Mammary microvascular endothelial cell (primary cell): ENCODE measurements at places on chromosomes 4 and X. TPM values are rescaled to one million over a fixed set of nuclear protein-coding genes. Genes with fewer than 3 reads are reported as not detected.

Gene NKX3-2
- total RNA-seq: not detected in 2 replicates

Gene ARHGAP36
- total RNA-seq: not detected in 2 replicates

Gene MAGEA2B
- total RNA-seq: not detected in 2 replicates

Gene RASL11B
- not detected in 2 replicates for total RNA-seq

Gene ADD1
- total RNA-seq: 173 and 190 TPM in 2 replicates

Gene TBX22
- total RNA-seq: not detected in 2 replicates

Gene MAGEC3
- total RNA-seq: not detected in 2 replicates

Gene TMPRSS11F
- total RNA-seq: not detected in 2 replicates

Gene TRIM75
- total RNA-seq: not detected in 2 replicates

Gene SRPK3
- under 0.01 TPM in 1 of 2 replicates, not detected in the other for total RNA-seq
